ENCODE measurements at places on chromosomes 16 and 17. TPM values are rescaled to one million over a fixed set of nuclear protein-coding genes. Genes with fewer than 3 reads are reported as not detected.

Gene DNAH3
- total RNA-seq = 0.11 TPM

Gene DPH1
- total RNA-seq = 28.8 TPM

Gene KRTAP1-5
- not detected for total RNA-seq

Gene WWP2
- 14.5 TPM for total RNA-seq

Gene ITGAX
- total RNA-seq = 90.0 TPM

Gene RNF43
- 0.17 TPM for total RNA-seq

Gene SPATA22
- 0.81 TPM for total RNA-seq

Gene TEDC2
- total RNA-seq = 29.0 TPM
